ENCODE measurements at places on chromosomes 1 and 21.

DNA sequence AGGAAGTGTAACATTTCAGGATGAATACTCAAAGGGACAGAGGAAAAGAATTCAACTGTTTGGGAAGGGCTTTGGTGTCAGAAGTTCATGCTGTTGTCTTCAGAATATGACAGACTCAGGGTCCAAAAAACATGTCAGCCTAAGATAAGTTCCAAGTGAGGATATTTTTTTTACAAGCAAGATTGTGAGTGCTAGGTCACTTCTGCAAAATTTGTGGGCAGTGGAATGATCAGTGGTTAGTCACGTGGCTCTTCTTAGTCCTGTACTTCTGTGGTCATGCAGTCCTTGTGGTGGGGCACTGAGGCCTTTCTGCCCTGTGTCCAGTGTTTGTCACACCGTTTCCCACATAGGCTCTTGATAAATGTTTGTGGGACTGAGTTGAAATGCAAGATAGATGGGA lies 5.2 kb downstream of the RGL1 start:
- DNase-seq, result no peak

GRCh38 chr1:119329541-119330461 lies 38.8 kb upstream of the HAO2 start:
- no peak for DNase-seq

DNA sequence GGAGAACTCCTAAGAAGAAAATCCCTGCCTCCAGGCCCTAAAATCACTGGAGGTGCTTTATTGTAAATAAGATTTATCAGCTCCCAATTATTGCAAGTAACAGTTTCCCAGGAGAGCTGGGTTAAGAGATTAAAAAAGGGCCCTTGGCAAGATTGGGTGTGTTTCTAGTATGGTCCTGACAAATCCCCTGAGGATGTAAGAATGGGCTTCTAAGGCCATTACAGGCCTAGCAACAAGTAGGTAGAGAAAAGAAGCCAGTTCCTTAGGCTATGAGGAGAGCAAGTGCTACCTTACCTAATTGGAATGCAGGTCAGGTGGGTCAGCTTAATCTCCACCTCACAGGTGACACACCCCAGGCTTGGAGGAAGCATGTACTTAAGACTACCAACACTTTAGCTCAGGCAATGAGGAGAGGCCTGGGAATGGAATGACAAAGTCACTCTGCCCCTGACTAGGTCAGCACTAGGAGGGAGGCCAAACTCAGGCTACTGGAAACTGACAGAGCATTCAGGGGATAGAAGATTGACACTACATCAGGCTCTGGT lies 6.8 kb upstream of the OTUD7B start:
- DNase-seq, result no peak

GRCh38 chr1:4655674-4656532 lies 1.5 kb downstream of the AJAP1 start:
- DNase-seq, result peak; percentile 45

- peak; percentile 95 for DNase-seq
Observed at GRCh38 chr1:30190511-30191153, 532.8 kb downstream of the MATN1 start.
